ENCODE measurements at places on chromosomes 12 and 14.

DNA sequence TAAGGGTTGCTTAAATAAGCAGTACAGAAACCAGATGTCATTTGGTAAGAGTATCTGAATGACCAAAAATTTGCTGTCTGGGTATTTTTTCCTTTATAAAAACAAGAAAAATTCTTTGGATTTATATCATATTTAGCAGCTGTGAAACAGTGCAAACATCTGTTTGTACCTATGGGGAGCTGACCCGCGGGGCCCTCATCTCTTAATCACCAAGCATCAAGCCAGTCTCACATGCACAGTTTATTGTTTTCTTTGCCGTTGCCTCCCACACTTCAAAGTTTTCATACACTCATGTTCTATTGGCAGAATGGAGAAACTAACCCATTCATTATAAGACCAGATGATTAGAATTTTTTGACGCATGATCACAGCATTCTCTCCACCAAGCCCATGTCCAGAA is 142.2 kb downstream of the BMP4 start:
- ATAC-seq: no peak

- peak; percentile 73 for ATAC-seq
Measured at GRCh38 chr12:39103552-39104165, 198.3 kb upstream of the CPNE8 start.

DNA sequence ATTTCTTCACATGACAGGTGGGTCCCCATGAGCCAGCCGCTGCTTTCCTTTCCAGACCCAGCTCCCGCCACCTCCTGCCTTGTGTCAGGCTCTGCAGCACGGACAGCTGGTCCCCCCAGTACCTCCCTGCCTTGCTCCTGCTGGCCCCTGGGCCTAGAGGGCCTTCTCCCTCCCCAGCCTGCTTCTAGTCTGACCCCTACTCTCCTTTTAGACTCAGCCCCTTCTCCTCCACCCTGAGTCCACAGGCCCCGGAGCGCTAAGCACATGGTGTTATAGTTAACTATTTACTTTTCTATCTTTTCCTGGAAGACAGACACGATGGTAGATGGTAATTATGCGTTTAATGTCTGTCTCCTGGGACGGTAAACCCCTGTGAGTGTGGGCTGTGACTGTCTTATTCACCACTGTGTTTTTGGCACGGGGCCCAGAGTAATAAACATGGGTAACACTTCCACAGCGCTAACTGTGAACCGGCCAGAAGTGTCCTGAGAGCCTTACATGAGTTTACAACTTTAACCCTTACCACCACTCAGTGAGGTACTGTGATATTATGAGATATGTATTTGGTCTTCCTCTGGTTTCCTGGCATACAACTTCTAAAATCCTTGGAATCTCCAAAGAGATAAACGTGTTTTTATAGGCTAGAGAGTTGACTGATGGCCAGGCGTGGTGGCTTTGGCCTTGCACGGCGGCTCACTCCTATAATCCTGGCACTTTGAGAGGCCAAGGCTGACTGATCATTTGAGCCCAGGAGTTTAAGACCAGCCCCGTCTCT is 41.2 kb downstream of the DGLUCY start:
- ATAC-seq: peak; percentile 57

DNA sequence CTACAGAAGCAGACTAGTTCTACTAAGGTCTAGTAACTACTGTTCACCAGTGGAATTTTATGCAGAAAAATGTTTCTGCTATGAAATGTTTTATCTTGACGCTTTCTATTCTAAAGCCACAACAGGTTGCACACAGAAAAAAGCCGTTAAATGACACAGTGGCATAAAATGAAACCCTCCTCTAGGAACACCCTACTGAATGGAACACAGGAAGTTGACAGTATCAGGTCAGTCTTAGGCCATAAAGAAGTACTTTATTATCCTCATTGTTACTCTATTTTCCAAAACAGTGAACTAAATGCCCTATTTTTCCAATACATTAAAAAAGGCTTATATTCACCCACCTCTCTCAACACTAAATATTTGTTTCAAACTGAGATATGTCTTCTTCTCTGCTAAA is 21.9 kb downstream of the EPS8 start:
- ATAC-seq: no peak

DNA sequence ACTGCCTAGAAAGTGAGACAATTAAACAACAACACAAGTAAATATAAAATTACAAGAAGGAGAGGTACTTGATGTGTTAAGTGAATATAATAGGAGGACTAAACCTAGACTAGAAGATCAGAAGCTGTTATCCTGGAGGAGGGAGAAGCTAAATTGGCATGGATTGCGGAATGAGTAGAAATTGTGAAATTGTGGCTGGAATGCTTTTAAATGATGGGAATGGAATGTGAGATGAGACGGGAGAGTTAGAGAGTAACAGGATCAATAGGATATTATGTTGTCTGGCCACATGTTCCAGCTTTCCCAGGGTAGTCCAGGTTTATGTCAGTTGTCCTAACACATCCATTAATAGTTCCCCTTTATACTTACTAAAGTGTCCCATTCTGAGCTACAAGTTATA is 44.0 kb upstream of the CPNE8 start:
- no peak for ATAC-seq
